Umbilical cord (tissue), 2 donors: ENCODE measurements at places on chromosomes 2 and 18. TPM values are rescaled to one million over a fixed set of nuclear protein-coding genes. Genes with fewer than 3 reads are reported as not detected.

GRCh38 chr2:217033186-217033585 lies 173.3 kb upstream of the TNP1 start:
- DNase-seq = peak; percentile 53

DNA sequence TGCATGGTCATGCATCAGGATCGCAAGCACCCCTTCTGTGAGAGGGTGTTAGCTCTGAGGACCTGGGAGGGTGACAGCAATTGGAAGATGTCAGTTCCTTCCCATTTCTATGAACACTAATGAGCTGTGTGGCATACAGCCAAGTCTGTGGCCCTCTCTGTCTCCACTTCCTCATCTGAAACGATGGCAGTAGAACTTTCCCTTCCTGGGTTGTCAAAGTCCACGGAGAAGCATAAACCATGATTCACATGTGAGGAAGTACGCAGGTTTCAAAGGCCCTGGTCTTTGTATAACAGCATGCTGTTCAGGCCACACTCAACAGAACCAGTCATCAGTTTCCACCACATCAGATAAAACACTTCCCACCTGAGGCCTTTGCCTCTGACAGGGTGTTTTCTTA lies 167.4 kb upstream of the RAB6C start:
- DNase-seq = peak; percentile 61

DNA sequence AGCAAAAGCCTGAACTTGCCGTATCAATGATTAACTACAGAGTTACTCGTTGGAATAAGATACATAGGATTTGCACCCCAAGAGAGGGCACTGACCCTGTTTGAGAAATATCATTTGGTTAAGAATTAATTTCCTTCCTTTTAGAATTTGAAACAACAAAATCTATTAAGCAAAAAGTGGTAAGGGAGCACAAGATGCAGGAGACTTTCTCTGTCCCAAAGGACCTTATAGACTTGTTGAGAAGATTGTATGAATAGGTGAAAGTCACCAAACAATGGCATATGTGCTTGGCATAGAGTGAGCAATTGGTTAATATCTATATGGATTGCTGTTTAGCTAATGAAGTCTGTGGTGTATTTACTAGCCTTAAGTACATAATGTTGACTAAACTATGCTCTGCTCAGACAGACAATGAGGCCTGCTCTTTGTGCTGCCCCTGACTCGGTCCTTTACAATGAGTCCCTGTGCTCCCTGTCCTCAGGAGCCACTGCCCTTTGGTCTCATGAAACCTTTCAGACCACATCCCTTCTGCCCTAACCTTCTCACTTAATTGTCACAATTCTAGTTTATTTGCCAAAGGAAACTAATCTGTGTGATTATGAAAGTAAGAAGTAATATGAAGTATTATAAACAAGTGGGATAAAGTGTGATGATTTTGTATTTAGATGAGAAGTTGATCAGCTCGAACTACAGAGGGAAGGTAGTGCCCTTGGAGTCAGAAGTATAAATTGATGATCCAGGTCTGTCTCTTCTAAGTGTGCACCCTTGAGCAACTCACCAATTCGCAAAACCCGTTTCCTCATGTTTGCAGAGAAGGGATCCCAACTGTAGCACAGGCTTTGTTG lies 21.2 kb upstream of the HNMT start:
- no peak for DNase-seq

- DNase-seq = peak; percentile 80
Measured at GRCh38 chr2:231104115-231104713, 20.6 kb downstream of the HTR2B start.

DNA sequence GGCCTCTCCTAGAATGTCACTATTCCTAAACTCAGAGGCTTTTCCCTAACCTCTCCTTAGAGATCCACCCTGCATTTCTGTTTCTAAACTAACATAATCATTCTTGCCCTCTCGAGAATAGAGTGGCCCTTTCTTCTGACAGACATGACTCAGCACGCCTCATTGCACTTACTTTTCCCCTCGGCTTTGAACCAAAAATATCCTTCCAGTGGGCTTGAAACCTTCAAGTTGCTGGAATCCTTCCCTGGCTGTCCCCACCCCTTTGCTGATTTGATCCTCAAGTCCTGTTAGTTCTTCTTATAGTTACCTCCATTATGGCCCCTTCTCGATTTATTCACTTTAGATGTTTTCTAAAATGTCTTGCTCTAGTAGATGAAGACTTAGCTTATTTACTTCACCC lies 158.0 kb downstream of the LTBP1 start:
- no peak for DNase-seq

- DNase-seq = no peak
Measured at GRCh38 chr2:215883799-215884198, 129.6 kb downstream of the MREG start.

DNA sequence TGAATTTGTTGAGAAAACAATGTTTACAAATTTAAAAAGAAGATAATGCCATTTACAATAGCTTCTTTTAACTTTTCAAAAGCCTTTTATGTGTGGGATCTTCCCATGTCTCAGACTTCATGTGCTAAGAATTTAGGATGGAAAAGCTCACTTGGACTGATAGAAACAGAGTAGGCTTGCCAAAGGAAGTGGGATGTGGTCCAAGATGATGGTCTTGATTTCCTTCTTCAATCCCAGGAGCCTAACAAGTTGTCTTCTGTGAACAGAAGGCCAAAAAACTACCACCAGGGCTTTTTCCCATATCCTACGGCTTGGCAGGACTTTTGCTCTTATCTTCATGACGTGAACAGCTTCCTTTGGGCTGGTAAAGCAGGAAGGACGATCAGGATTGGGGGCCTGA lies 9.5 kb downstream of the CXCR4 start:
- DNase-seq = peak; percentile 54

DNA sequence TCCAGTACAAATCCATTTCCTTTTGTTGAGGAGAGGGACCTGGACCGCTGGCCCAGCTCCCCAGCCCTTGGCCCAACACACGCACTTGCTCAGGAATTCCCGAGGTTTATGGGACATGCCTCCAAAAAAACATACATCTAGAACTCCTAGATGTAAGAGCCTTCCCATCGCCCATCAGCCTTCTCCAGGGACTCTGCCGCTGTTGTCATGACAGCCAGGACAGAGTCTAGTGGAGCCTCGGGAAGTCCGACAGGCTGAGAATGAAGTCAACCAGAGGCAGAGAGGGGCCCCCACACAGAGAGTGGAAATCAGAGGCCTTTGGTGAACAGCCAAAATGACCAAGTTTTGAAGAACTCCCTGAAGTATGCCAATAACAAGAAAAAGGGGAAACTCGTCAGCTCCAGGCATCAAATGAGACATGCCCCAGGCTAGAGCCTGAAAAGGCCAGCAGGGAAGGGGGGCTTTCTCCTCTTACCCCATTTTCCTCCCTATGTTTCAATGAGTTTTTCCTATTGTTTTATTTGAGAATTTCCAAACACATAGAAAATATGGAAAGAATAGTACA lies 43.2 kb upstream of the CAB39 start:
- no peak for DNase-seq

GRCh38 chr2:218146056-218146455 lies 20.2 kb downstream of the CXCR2 start:
- no peak for DNase-seq

DNA sequence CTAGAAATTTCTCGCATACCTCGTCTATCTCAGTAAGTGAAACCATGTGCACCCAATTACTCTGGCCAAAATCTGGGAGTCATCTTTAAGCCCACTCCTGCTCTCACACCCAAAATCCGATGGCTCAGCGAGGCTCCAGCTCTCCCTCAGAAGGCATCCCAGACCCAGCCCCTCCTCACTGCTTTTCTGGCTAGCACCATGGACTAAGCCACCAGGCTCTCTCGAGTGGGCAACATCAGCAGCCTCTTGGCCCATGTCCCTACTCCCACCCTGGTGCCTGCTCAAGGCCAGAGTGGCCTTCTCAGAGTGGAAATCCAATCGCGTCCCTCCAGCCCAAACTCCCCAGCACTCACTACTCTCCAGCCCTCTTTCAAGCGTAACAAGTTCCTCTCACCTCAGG lies 27.2 kb downstream of the TNS1 start:
- DNase-seq = no peak

DNA sequence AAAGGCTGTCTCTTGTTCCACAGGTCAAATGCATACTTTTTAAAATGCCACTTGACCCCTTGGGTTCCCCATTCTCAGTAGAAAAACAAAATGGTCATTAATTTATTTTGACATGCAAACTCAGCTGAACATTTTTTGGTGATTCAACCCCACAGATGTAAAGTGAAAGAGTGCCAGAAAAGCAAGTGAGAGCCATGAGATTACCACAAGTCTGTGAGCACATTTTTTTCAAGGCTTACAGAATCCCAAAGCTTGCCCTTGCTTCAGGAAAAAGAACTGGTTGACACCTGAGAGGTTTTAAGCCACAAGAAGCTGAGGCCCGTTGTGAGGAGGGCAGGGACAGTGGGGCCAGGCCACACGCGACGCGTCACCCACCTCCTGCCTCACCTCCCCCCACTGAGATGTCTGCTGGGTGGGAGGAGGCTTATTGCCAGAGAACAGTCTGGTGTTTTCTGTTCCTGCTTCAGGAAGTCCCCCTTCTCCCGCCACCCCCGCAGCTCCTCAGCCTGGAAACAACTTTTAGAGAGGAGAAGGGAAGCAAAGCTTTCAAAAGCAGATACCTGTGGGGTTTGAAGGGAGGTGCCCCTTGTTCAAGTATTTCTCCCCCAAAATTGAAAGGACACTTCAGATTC lies 70.4 kb upstream of the CYP1B1 start:
- DNase-seq = peak; percentile 63

- no peak for DNase-seq
Measured at GRCh38 chr2:67646714-67647333, 249.7 kb downstream of the ETAA1 start.

GRCh38 chr2:172200495-172201085 lies 97.9 kb upstream of the DLX2 start:
- DNase-seq = no peak

The HOXD1 gene
- total RNA-seq = 0.48 TPM

The ACTG2 gene
- total RNA-seq = 896 TPM

The KCNK3 gene
- 11.8 TPM for total RNA-seq

The MDH1B gene
- 6.3 TPM for total RNA-seq
